ENCODE measurements at places on chromosomes 12 and 14. TPM values are rescaled to one million over a fixed set of nuclear protein-coding genes. Genes with fewer than 3 reads are reported as not detected.

GPR162 gene
- 0.93 TPM for total RNA-seq

GRCh38 chr12:5830111-5830510 is 114.9 kb downstream of the ANO2 start:
- no peak for DNase-seq

DNA sequence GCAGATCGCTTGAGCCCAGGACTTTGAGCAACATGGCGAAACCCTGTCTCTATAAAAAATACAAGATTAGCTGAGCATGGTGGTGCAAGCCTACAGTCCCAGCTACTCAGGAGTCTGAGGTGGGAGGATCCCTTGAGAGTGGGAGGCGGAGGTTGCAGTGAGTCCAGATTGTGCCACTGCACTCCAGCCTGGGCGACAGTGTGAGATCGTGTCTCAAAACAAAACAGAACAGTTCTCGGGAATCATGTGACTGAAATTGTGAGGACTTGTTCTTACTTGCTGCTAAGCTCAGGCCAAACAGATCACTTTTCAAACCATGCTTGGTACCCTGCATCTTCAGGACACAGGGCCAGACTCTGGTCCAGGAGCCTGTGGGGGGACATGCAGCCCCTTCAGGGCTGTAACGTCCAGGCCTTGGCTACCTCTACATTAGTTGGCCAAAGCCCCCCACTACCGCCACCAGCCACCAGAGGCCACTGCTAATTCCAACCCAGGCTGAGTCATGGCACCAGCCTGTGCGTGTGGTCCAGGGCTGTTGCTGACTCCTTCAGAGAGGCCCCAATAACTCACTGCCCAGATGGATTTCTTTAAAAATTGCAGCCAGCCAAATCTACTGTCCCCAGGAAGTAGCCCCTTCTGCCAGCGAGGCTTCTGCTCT is 33.4 kb upstream of the SYNDIG1L start:
- peak; percentile 74 for DNase-seq

GRCh38 chr12:59431266-59431665 is 164.6 kb upstream of the SLC16A7 start:
- peak; percentile 17 for DNase-seq

TMEM63C gene
- total RNA-seq = not detected

RPGRIP1 gene
- not detected for total RNA-seq

DNA sequence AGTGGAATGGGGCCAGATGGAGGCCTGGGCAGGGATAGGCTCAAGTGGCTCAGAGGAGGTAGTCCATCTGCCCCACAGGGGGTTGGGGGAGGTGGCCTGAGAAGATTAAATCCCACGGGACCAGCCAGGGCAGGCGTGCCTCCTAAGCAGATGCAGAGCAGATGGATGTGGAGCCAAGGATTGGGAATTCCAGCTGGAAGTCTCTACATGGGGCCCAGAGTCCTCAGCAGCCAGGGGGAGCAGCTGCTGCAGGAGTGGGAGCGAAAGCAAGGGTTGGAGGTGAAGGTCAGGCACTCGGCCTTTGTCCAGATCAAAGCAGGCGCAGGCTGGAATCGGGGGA is 42.4 kb upstream of the VRK1 start:
- no peak for DNase-seq

- DNase-seq = peak; percentile 29
Observed at GRCh38 chr12:119589097-119589496, 4.5 kb upstream of the TMEM233 start.

- DNase-seq = peak; percentile 10
Observed at GRCh38 chr14:35963209-35963608, 137.1 kb downstream of the BRMS1L start.

INHBC gene
- total RNA-seq = not detected

RHEBL1 gene
- total RNA-seq = 1.2 TPM

DNA sequence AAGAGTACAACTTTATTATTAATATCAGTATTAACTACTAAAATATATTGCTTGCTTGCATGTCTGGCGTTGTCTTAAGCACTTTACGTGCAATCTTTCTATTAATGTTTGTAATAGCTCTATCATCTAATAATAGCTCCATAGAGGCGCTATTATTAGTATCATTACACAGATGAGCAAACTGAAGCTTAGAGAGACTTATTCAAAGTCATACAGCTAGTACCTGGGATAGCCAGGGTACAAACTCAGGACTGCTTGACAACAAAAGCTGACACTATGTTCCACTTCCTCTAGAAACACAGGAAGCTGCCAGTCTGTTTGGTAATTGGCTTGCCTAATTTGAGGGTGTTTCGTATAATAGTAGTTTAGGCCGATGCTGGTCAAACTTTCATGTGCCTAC is 523.2 kb downstream of the RMST start:
- no peak for DNase-seq

GRCh38 chr12:64696080-64696741 is 63.0 kb downstream of the GNS start:
- DNase-seq = peak; percentile 62

GRCh38 chr14:23469906-23470403 is 452 bp downstream of the NGDN start:
- DNase-seq = no peak

CLEC7A gene
- total RNA-seq = 0.47 TPM

GRCh38 chr12:83793616-83794015 is 1106.9 kb downstream of the TMTC2 start:
- no peak for DNase-seq

DCAF4 gene
- 9.0 TPM for total RNA-seq

- no peak for DNase-seq
Observed at GRCh38 chr14:100585448-100586152, 1.6 kb downstream of the BEGAIN start.

PLEK2 gene
- total RNA-seq = 1.4 TPM

DNA sequence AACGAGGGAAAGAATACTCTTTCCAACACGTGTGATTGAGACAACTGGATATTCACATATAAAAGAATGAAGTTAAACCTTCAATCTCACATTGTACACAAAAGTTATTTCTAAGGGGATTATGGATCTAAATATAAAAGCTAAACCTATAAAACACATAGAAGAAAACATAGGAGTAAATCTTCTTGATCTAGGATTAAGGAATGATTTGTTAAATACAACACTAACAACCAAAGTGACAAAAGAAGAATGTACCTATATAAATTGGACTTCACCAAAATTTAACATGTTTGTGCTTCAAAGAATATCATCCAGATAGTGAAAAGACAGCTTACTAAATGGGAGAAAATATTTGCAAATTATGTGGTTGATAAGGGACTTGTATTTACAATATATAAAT is 36.9 kb upstream of the DLGAP5 start:
- no peak for DNase-seq

DNA sequence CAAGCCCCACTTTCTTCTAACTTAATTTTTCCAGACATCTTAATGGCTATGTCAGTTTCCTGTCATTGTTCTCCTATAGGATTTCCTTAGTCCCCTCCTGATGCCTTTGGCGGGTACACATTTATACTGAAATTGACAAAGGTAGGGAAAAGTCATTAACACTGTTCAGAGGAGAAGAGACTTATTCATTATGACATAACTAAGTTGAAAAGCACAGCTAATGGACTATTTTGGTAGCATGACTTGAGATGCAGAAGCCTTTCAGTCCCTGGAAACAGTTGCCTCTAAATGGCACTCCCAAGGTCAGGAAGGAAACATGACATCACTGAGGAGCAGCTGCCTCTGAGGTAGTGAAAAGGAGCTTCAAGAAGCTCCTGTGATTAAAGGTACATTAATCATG is 317.5 kb upstream of the KITLG start:
- DNase-seq = peak; percentile 98

GRCh38 chr12:113222730-113223531 is 1.7 kb downstream of the TPCN1 start:
- peak; percentile 97 for DNase-seq

NPAS3 gene
- total RNA-seq = not detected

LBHD2 gene
- not detected for total RNA-seq

GRCh38 chr14:34569750-34570149 is 30.2 kb upstream of the EAPP start:
- DNase-seq = no peak

DNA sequence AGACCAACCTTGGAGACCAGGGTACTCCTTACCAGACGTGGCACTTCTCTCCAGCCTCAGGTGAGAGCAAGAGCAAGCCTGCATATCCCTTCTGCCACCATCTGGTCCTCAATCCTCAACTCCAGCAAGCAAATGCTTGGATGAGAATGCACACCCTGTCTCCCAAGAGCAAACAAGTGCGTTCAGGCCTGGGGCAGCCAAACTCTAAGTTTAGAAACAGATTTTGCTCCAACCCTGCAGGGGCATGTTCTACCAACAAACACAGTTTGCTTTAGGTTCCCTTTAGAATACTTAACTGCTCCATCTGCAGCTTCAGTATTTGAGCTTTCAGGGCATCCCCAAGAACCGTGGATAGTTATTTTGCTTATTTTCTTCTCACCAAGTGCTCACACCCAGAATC is 55.9 kb upstream of the FICD start:
- no peak for DNase-seq

GLS2 gene
- 0.51 TPM for total RNA-seq
